ENCODE measurements at places on chromosomes 12 and 14.
A peak's percentile ranks its signal among the peaks of the same experiment; 100 is the strongest.

DNA sequence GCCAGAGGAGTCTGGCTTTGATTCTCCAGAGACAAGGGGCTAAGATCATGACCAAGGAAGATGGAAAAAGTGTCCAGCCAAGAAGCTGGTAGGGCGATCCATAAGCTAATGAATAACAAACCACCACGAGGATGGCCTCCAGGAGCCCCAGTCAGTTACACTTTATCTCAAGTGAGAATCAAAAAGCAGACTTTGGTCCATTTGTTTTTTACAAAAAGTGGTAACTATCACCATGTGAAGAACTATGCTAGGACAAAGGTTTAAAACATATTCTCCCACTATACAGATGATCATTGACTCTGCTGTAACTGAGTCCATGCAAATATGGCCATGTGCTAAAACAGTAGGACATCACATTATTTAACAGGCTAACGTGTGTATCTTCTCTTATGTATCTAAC lies 13.9 kb downstream of the SETD3 start:
- no peak for DNase-seq

DNA sequence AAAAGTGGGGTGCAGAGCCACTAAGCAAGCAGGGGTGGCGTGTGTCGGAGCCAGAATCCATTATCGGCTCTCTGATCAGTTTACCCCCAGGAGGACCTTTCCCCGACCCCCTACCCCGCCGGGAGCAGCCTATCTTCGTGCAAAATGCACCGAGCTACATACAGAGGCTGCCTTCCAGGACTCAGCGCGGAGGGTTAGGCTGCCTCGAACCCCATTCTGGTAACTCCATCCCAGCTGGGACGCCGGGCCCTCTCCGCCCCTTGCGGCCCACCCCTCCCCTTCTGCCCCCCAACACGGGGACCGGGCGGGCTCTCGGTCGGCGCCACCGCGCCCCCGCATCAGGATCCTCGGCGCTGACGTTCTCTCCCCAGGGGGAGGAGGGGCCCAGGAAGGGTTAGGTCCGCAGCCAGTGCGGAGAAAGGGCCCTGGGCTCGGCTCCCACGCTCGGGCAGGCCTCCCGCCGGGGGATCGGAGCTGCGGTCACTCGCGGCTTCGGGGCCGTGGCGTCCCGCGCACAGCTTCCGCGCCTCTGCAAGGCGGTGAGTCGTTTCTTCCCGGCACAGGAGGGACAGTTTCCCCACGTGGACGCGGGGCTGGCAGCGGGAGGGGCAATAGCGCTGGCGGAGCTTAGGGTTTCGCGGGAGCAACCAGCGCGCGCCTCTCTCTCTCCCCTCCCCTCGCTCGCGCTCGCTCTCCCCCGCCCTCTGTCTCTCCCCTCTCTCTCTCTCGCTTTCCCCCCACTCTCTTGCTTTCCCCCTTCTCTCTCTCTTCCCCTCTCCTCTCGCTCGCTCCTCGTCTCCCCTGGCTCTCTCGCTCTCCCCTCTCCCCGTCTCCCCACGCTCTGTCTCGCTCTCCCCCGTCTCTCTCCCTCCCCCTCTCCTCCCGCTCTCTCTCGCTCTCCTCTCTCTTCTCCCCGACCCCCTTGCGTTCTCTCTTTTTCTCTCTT lies 12.5 kb upstream of the MAP3K9 start:
- DNase-seq, result peak; percentile 62

- DNase-seq, result no peak
Measured at GRCh38 chr14:89304972-89305703, 111.9 kb downstream of the FOXN3 start.

DNA sequence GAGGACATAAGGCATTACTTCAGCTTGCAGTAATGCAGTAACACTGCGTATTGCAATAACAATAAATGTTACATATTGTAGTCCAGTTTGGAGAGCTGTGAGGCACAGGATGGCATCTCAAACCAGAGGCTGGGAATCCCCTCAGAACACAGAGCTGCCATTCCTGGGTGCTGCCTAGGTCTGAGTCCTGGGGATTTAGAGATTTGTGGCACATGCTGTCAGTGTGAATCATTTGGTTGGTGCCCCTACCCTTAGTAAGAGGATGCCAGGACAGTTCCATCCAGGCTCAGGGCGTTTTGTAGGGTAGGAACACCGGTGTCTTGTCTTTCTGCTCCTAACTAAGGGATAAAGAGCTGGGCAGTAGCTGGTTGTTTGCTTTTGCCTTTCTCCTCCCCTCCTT lies 22.5 kb downstream of the ZFHX2 start:
- no peak for DNase-seq

DNA sequence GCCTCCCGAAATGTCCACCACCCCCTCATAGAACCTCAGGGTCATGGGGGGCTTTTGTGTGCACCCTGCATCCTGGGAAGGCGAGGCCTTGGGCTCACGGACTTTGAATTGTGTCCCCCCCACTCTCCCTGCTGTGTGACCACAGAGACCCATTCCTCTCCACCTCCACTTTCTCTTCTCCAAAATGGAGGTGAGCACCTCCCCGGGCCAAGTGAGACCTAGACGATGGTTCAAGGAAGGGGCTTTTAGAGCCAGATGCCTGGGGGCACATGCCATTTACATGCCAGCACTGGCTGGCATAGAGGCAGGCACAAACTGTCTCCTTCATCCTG lies 33.5 kb downstream of the CYP46A1 start:
- DNase-seq, result no peak

DNA sequence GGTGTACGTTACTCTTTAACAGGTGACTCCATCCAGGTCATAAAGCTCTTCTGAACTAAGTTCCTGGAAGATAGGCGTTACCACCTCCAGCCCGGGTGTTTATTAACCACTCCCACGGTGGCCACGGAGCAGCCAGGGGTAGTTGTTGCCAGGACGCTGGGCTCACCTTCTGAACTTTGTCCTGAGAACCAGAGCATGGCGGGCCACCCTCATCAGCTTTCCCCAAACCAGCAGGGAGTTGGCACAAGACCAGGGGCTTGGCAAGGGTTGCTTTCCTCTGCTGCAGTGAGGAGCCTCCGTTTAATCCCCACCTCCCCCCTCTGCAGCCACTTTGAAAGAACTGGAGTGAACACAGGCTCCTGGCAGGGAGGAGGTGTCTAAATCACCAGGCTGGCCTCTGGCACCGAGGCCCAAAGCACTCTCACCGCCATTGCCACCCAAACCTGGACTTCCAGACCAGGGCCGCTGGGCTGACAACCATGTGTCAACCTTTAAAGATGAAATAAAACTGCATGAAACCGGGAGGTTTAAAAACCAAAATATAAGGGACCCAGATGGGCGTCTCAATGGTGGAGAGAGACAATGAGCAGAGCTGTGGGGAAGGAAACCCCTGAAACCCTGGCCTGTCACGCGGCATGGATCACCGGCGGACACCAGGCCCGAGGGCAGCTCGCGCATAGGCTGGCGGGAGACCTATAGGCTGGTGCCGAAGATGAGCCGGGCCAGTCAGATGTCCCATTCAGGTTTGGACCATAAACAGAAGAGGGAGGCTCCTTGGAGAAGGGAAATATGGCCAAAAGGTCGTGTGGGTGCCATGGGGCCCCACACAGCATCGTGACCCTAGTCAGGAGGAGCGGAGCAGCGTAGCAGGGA lies 30.9 kb upstream of the TDRD9 start:
- DNase-seq, result no peak

DNA sequence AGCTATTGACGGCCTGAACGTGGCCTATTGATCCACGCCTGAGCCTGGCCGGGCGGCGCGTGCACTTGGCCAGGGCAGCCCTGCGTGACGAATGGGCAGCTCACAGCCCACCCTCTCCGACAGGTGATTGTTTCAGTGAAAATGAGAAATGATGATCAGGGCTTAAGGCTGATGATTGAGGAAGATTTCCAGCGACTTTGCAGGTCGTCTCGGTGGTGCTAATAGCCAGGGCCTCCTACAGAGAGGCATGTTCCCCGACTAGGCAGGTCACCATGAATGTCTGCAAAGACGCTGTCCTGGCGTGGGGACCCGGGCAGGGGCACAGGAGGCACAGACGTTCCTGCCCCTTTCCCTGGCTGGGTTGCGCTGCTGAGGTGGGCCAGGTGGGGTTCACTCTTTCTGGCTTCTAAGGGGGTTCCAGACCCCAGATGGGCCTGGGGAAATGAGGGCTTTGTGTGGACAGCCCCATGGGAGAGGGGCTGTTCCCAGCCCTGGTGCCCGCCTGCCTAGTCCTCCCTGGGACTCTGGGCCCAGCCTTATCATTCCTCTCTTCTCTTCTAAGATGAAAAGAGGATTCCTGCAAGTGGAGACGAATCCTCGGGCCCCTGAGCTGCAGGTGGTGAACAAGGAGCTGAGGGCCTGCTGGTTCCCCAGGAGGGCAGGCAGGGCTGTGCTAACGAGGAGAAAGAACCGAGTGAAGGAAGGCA lies 157.4 kb downstream of the KIF26A start:
- no peak for DNase-seq

GRCh38 chr12:53484686-53485575 lies 14.3 kb downstream of the MAP3K12 start:
- DNase-seq, result no peak

DNA sequence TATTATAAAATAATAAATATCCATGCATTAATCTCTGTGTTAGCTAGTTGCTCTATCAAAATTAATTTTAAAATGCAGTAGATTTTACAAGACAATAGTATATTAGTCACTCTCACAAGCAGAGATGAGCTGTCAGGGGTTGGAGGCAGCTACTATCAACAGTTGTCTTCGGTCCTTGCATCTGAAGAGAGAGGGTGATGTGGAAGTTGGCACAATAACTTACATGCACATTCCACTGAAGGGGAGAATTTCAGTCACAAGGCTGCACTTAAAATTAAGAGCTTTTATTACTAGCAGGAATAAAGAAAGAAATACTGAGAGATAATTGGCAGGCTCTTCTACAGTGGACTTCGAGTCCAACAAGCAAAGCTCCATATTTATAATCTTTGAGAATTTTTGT lies 166.9 kb upstream of the DCN start:
- DNase-seq, result no peak

GRCh38 chr12:67377021-67377420 lies 107.9 kb downstream of the CAND1 start:
- DNase-seq, result no peak

DNA sequence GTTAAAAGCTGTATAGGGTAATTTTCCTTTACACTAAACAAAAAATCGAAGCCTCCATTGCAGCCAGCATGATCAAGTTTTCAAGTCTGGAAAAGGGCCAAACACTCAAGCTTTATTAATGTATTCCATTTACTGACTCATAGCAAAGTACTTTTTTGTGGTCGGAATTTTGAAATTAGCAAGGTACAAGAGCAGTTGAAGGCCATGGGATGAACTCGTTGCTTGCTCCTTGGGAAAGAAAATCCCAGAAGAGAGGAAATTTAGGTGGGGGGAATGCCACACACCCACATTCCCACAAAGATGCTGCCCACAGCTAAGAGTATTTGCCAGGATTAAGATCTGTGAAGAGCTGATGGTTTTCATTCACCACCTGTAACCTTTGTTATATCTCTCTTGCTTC lies 333.7 kb downstream of the EGLN3 start:
- DNase-seq, result peak; percentile 68

GRCh38 chr12:115380546-115381120 lies 696.7 kb upstream of the TBX3 start:
- DNase-seq, result no peak

DNA sequence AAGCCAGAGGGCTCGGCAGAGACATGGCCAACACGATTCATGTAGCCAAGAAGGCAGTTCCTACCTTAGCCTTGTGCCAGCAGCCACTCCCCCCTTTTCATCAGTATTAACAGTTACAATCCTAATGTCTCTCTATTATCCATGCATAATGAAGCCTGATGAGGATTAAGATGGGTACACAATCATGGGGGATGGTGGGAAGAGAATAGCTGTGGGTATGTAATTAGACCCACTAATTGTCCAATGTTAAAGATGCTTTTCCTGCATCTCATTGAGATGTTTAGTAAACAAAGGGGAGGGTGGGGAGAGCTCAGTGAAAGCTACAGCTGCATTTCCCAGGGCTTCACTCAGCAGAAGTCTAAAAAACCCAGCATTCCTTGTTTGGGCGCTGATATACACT lies 70.4 kb upstream of the CMKLR1 start:
- no peak for DNase-seq

DNA sequence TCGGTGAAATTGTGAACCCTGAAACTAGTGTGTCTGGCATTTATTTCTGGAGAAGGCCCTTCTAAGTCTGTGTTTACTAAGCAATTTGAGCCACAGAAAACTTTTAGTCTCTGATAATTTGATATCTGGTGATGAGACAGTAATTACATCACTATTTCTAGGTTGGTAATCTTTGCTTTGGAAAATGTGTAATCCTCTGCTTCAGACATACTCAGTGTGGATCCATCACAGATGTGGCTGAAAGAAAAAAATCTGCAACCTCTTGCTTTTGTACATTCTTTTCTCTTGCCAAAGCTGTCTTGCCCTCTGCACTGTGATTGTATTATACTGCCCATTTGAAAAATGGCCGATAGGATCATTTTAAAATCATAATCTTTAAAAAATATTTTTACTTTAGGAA lies 78.1 kb downstream of the PELI2 start:
- DNase-seq, result no peak

- DNase-seq, result no peak
Measured at GRCh38 chr14:54834081-54834480, 68.5 kb downstream of the GCH1 start.

DNA sequence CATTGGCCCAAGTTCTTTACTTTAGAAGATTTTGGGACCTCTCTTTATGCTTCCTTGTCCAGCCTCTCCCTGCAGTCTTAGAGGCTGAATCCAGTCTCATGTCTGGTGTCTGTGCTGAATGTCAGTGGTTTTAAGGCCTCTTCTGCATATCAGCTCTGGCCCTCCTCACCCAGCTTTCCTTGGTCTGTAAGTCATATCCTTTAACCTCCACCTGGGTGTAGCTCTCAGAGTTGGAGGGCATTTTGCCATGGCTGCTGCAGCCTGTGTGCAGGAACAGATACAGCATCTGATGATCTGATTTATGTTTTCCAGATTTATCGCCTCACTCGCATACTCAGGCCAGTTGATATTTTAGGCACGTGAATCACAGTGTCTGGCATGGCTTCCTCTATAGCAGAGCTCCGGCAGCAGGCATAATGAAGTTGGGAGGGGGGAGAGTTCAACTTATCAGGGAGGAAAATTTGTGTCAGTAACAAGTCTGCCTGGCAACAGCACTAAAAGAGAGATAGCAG lies 335.0 kb downstream of the PCNX1 start:
- no peak for DNase-seq

DNA sequence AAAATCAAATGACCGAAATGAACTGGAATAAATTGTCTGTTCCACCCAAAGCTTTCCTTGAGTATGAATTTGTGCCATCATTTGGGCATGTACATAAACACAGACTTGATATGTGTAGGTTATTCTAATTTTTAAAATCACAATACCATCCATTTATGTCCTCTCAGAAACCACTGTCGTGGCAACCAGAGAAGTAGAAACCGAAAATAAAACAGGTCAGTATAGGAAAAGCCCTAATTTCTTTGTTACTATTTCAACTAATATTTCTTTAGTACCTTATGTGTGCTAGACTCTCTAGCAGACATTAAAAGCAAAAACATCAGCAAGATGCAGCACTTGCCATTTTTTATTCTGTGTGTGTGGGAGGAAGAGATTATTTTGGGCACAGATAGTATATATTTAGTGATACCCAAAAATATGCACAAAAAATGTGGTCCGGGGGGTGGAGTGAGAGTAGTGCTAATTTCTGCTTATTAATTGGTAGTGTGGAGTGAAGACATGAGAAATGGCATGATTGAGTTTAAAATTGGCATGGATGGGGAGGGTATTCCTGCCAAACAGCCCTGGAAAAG lies 130.8 kb upstream of the CNTN1 start:
- DNase-seq, result no peak
